Right renal cortex interstitium (tissue), 3 donors: ENCODE measurements at places on chromosomes 1 and 21.

- DNase-seq = no peak
These were observed 89.1 kb upstream of the COL24A1 start for GRCh38 chr1:86245566-86246190.

DNA sequence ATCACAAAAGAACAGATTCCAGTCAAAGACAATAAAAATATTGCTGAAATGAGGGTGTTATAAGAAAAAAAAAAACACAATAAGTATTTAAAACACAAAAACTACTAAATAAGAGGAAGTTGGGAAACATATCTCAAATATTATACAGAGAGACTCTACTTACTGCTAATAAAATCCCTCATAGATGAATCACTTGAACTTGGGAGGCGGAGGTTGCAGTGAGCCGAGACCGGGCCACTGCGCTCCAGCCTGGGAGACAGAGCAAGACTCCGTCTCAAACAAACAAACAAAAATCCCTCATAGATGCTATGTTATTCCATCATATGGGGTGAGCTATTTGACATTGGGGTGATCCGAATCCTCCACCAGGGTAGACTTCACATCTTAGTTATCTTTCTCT is 48.0 kb upstream of the ZNF281 start:
- DNase-seq = no peak

DNA sequence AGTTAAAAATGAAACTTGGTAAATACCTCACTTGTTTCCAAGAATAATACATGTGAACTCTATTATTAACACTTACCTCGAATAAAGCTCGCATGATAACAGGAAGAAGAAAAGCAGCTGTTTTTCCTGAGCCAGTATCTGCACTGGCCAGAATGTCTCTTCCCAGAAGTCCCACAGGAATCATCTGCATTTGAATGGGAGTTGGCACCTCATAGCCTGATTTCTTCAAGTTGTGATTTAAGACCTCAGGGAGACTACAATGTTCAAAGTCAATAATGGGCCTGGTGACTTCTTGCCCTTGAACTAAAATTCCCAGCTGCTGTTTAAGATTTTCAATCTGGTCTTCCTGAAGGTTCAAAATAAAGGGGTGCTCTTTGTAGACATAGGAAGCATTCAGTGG is 3.8 kb downstream of the DDX59 start:
- DNase-seq = no peak

DNA sequence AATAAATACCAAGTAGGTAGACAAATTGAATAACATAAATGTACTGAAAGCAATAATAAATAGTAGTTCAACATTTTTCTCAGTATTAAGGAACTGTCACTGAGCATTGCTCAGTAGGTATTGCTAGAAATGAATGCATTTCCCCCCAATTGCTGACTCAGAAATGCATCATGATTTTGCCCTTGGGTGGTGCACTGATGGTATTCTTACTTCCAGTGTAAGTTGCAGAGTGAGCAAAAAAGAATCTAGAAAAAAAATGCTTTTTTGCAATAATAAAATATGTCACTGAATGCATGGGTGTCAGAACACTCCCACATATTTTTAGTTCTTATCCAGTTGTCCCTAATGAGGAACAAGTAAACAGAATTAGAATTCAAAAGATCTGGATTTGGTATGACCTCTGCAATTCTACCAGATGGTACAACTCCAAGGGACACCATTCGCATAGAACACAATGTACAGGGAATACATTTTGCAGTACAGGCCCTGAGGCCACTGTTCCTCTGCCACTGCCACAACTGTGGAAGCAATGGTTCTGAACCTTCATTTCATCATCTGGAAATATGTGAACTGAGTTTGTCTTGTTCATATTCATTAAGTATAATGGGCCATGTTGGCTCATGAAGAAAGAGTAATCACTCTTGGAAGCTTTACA is 78.0 kb downstream of the ATP6V1G3 start:
- DNase-seq = no peak

- no peak for DNase-seq
These were observed 6.0 kb upstream of the KCNA2 start for GRCh38 chr1:110612060-110612745.

DNA sequence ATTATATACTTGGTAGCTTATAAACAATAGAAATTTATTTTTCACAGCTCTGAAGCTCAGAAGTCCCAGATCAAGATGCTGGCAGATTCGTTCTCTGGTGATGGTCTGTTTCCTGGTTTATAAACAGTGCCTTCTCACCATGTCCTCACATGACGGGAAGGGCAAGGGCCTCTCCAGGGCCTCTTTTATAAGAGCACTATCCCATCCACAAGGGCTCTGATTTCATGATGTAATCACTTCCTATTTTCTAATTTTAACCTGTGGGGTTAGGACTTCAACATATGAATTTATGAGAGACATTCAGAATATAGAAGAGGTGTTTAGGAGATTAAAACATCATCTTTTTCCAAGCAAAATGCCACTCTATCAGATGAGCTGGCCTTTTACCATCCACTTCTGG is 32.1 kb upstream of the PLPPR4 start:
- no peak for DNase-seq

- DNase-seq = no peak
These were observed 35.7 kb upstream of the MTR start for GRCh38 chr1:236759252-236759859.

DNA sequence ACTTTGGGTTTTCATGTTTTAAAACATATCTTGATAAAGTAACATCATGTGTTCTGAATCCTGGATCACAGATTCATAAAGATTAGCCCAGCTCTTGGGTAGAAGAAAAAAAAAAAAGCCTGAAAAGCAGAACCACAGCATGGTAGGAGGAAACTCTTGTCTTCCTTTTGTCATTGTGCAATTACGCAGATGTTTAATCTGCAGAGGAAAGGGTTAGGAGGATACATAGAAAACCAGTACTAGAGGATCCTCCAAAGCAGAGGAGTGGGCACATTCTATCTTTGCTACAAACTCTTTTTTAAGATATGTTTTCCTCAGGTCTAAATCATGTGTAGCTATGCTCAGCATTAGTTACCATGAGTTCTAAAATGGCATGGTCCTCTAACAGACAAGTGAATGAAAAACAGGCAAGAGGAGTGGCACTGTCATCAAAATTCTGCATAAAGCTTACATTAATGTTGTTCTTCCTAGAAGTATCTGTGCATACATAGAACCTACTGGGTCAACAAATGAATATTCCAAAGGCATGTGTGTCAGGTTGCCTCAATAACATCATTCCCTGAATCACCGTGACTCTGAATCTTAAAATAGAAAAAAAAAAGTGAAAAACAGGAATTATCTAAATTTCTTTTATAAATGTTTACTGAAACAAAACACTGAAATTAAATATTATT is 107.0 kb downstream of the NME7 start:
- no peak for DNase-seq

GRCh38 chr21:34962136-34962535 is 87.0 kb downstream of the RUNX1 start:
- no peak for DNase-seq

GRCh38 chr1:38829368-38829767 is 30.2 kb downstream of the RRAGC start:
- DNase-seq = no peak

DNA sequence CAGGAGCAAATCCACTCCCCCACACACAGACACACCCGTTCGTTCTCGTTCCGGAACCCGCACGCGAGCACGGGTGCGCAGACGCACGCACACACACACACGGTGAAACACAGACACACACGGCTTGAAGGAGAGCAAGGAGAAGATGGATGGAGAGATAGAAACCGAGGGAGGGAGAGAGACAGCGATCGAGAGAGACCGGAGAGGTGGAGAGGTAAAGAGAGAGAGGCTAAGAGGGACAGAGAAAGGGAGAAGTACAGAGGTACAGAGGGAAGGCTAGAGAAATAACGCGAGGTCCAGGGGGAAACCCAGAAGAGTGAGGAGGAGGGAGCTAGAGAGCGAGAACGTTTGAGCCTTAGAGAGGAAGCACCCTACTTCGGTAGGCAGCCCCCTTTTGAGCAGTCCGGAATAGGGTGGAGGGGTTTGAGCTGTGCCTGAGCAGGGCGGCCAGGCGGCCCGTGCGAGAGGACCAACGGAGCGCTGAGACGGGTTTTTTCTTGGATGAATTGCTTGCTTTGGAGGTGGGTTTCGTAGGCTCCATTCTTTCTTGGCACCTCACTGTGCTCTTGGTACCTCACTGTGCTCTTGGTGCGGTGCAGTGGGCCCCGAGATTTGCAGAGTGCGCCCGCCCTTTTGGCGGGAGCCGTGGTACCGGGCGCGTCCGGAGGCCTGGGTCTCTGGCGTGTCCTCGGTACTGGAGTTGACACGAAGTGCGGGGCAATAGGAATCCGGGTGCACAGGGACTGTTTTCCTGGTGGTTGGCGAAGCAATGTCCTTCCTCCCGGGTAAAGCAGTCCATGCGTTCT is 88.4 kb upstream of the RHOU start:
- DNase-seq = no peak

- no peak for DNase-seq
These were observed 80.4 kb upstream of the TARDBP start for GRCh38 chr1:10932088-10932487.

DNA sequence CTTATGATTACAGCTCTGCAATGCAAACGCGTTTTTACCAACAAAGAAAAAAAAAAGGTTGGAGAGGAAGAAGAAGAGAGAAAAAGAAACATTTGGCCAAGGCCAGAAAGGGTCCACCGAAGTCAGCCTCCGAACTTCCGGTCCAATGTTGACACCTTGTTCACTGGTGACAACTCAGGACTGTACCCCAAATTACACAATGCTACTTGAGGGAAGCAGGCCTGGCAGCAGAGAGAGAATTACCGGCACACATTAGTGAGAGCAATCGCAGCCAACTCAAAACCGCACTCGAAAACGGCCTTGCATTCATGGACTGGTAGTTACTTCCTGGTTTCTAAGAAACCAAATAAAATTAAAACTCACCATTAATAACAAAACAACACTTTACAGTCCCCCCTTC is 652.5 kb downstream of the KIF26B start:
- no peak for DNase-seq

GRCh38 chr1:233514946-233515391 is 98.9 kb upstream of the KCNK1 start:
- no peak for DNase-seq

- no peak for DNase-seq
These were observed 102.2 kb downstream of the NTMT2 start for GRCh38 chr1:170247751-170248521.

- no peak for DNase-seq
These were observed 441.3 kb upstream of the DEPDC1 start for GRCh38 chr1:68938051-68938666.

- no peak for DNase-seq
These were observed 34.0 kb downstream of the MEGF6 start for GRCh38 chr1:3577300-3577699.

GRCh38 chr1:203082571-203083462 is 3.0 kb downstream of the MYOG start:
- DNase-seq = no peak

GRCh38 chr1:229948438-229948837 is 118.6 kb upstream of the GALNT2 start:
- no peak for DNase-seq

GRCh38 chr1:226223786-226224244 is 351 bp downstream of the MIXL1 start:
- DNase-seq = no peak

GRCh38 chr1:192628396-192629057 is 7.4 kb upstream of the RGS13 start:
- no peak for DNase-seq

- DNase-seq = no peak
These were observed 45.0 kb downstream of the UBASH3A start for GRCh38 chr21:42448686-42449085.

DNA sequence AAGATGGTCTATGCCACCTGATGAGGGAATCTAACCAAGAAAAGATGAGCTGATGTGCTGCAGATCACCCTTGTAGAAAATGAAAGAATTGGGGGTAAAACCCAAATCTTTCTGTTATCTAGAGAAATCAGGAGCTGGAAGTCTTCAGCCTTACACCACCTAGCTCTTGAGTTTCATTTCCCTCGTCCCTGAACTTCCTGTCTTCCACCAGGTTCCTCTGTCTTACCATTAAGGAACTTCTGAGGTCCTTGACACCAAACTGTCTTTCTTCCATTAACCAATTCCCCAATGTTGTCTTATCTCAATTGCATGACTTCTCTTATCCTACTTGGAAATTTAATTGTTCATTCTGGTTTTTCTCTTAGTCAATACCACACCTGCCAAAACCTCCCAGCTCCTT is 31.5 kb downstream of the LPAR3 start:
- no peak for DNase-seq

DNA sequence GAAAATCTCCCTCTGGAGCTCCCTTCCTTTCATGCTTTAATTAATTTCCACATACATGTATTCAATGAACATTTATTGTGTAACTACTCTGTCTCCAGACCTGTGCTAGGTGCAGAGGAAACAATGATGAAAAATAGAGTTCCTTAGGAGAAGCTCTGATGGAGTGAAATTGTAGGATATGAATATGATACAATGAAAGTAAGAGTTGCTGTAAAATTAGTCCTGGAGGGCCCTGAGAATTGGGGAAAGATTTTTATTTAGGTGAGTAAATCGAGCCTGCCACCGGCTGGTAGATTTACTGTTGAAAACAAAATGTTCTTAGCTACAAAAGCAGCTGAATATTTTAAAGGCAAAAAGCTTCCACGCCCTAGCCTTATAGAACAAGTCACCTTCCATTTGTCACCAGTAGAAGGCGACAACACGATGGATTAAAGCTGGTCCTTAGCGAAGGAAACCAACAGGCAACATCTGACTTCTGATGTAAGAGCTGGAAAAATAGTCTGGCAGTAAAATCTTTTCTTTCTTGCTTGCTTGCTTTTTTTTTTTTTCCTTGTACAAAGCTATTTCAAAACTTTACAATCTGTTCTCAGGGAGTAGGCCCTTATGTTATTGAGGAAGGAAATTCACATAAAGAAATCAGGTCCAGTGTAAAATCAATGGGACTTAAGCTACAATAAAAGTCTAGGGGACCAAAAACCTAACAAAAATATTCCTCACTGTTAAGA is 82.0 kb upstream of the ROR1 start:
- DNase-seq = peak; percentile 81
